ENCODE measurements at places on chromosomes 6 and 20. TPM values are rescaled to one million over a fixed set of nuclear protein-coding genes. Genes with fewer than 3 reads are reported as not detected.

NFATC2 gene
- total RNA-seq = 9.5 TPM

CDKN1A gene
- 76.3 TPM for total RNA-seq

TREML1 gene
- not detected for total RNA-seq

OR12D3 gene
- total RNA-seq = not detected

IL20RA gene
- 0.90 TPM for total RNA-seq

ZNF391 gene
- total RNA-seq = 8.4 TPM

XKR7 gene
- 4.9 TPM for total RNA-seq

LGSN gene
- total RNA-seq = not detected

LPA gene
- 0.31 TPM for total RNA-seq

SIRPB2 gene
- total RNA-seq = not detected

HLA-DQB1 gene
- 12.8 TPM for total RNA-seq

VWA7 gene
- total RNA-seq = 6.4 TPM

SLC22A1 gene
- 3.0 TPM for total RNA-seq

ARMC12 gene
- 1.8 TPM for total RNA-seq

AURKA gene
- total RNA-seq = 42.7 TPM

SRSF3 gene
- 361 TPM for total RNA-seq

DNA sequence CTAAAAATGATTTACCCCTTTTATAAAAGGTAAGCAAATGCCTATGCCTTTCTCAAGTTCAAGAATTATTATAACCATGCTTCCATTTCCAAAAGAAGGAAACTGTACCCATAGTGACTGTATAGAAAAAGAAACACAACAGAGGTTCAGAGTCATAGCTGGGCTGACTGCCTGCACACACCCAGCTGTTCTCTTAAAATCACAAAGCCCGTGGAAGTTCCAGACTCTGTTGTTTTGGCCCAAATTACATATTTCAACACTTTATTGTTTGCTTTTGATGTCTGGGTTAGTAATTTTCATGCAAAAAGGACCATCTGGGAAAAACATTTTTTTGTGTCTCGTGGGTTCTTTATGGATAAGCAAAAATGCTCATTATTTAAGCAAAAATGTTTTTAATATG lies 99.2 kb downstream of the LCA5 start:
- no peak for DNase-seq

DNA sequence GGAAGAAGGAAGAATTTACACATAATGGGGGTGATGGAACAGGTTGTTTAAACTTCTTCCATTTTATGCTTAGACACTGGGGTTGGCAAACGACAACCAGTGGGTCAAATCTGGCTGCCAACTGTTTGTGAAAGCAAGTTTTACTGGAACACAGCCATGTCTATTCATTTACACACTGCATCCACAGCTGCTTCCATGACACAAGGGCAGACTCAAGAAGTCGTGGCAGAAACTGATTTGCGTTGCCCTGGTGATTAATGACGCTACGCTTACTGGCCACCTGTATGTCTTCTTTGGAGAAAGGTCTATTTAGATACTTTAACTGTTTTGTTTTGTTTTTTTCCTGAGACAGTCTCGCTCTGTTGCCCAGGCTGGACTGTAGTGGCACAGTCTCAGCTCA lies 19.0 kb downstream of the CTCFL start:
- DNase-seq = no peak

DNA sequence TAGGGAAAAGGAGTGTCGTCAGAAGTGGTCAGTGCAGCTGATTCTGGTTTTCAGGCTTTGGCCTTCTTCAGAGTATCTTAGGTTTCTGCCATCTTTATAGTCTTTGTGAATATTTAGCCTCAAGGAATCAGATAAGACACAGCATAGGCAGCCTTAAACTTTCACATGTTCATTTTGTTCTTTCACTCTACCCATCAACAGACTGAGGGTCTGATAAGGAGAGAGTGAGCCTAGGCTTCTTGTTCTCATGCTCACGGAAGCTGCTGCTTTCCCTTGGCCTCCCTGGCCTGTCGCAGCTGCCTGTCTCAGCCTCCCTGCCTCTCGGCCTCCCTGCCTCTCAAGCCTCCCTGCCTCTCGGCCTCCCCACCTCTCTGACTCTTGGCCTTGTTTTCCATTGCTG lies 20.1 kb downstream of the RTF2 start:
- DNase-seq = no peak

- no peak for DNase-seq
These were observed at the start of gene PDYN for GRCh38 chr20:1993986-1994385. Gene PDYN (minus strand): TSS chr20:1994058. CDS start chr20:1983084, 10,974 bp downstream.

DNA sequence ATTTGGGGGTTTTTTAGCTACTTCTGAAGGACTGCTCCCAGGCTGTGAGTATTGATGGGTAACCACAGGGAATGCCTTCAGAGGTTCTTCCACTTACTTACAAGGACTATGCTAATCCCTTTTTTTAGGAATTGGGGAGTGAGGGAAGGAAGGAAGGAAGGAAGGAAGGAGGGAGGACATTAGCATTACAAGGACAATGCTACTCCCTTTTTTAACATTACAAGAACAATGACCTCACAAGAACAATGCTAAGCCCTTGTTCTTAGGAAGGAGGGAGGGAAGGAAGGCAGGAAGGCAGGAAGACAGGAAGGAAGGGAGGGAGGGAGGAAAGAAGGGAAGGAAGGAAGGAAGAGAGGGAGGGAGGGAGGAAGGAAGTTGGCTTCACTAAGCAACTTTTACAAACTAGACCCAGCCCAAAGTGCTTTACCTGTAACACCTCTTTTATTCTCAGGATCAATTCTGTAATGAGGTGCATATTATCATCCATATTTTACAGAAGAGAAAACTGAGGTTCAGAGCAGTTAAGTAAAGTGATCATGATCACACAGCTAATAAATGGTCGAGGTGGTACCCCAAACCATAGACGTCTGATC lies 446.8 kb upstream of the JARID2 start:
- no peak for DNase-seq

- DNase-seq = no peak
These were observed 549.4 kb upstream of the SYNCRIP start for GRCh38 chr6:86192123-86192522.

DNA sequence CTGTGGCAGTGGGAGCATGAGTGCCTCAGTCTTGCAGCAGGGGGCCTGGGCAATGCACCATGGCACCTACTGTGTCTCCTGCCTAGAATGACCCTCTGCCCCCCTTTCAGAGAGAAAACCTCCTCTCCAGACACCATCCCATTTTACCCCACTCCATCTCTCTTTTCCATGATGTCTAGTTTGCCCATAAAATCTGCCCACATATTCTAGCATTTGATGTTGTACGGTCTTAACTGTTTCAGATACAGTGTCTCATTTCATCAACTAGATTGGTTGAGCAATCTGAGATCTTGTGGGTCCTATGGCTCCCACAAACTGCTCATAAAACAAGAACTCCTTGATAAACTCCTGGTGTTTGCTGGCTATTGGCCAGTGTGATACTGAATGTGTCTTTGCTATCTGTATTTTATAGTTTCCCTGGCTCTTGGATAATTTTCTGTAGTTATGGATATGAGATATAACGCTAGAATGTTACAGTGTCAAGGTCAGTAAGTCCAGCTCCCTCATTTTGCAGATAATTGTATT lies 8.1 kb downstream of the PNPLA1 start:
- DNase-seq = no peak

- DNase-seq = no peak
These were observed 11.2 kb downstream of the SLC24A3 start for GRCh38 chr20:19223640-19224039.

GRCh38 chr6:21777846-21778245 lies 184.3 kb downstream of the SOX4 start:
- no peak for DNase-seq

- no peak for DNase-seq
These were observed 1042.4 kb upstream of the FLRT3 start for GRCh38 chr20:15379681-15380296.

DNA sequence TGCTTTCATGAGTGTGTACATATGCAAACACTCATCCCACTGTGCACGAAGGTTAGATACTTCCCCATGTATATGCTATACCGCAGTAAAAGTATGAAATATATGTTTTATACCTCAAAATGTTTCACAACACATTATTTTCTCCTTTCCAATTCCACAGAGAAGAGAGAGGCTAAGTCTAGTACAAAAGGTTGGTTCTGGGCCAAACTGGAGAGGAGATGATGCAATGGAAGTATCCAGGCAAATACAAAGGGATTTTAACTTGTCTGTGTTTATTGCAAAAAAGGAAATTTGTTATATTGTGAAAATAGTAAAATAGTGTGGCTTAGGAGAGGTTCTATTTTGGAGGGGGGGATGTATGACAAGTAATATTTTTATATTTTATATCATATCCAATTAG lies 112.6 kb downstream of the PLCB1 start:
- no peak for DNase-seq

- no peak for DNase-seq
These were observed 173.0 kb upstream of the TSHZ2 start for GRCh38 chr20:52799130-52799529.

- peak; percentile 31 for DNase-seq
These were observed 116.6 kb upstream of the MAFB start for GRCh38 chr20:40805592-40805991.

- peak; percentile 53 for DNase-seq
These were observed 27.5 kb upstream of the SIRPA start for GRCh38 chr20:1867495-1868260.

DNA sequence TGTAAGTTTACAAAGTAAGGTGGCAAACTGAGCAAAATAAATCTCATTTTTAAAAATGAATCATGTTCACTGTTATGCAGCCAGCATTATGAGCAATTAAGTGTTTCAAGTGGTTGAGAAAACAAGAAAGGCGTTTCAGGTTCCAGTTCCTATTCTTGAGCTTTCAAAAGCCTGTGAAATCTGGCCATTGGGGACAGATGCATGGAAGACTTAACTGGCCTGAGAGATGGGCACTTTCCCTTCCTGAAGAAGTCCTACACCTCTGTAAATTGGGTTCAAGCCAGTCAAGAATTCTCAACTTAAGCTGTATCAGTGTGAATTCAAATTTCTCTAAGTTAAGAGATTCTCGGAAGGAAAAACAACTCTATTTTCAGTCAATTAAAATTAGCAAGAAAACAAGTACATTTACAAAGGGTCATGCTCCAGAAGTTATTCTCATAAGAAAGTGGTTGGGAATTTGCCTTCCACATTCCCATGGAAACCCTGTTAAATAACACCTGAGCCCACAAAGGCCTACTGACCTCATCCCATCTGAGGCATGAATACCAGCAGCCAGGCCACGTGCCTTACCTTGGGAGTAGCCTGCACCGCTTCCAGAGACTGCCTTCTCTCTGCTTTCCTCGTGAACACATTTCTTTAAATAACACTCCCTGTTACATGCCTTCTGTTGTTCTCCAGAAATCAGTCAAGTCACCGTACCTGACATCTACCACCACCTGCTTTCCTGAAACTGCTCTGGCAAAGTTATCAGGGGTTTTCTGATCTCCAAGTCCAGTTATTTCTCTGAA lies 19.4 kb downstream of the MAP3K5 start:
- DNase-seq = no peak

DNA sequence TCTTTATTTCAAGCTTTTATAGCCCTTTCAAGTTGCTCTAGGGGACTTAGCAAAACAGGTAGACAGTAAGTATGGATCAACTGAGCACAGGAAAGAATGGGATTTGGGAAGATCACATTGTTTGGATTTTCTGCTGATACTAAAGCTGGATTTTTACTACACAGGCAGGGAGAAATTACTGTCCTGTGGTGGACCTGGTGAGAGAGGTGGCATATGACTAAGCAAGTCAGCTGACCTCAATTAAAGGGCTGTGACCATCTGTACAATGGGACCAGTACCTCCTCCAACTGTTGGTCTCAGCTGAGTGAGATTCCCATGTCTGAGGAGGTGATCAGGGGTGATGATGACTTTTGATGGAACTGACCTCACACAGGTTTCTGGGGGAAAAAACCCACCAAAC lies 28.0 kb downstream of the RREB1 start:
- no peak for DNase-seq

DNA sequence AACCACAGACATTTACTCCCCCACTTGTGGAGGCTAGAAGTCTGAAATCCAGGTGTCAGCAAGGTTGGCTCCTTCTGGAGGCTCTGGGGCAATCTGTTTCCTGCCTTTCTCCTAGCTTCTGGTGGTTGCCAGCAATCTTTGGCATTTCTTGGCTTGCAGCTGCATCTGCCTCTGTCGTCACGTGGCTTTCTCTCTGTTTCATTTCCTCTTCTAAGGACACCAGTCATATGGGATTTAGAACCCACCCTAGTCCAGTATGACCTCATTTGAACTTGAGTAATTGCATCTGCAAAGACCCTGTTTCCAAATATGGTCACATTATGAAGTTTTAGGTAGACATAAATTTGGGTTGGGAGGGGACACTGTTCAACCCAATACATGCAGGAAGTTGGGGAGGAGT lies 56.2 kb upstream of the EPB41L1 start:
- no peak for DNase-seq

- no peak for DNase-seq
These were observed 212.6 kb downstream of the ZDHHC14 start for GRCh38 chr6:157593596-157593995.

- no peak for DNase-seq
These were observed 29.8 kb upstream of the ERVFRD-1 start for GRCh38 chr6:11141295-11141694.

GRCh38 chr6:69719602-69720193 lies 77.1 kb downstream of the LMBRD1 start:
- no peak for DNase-seq

DNA sequence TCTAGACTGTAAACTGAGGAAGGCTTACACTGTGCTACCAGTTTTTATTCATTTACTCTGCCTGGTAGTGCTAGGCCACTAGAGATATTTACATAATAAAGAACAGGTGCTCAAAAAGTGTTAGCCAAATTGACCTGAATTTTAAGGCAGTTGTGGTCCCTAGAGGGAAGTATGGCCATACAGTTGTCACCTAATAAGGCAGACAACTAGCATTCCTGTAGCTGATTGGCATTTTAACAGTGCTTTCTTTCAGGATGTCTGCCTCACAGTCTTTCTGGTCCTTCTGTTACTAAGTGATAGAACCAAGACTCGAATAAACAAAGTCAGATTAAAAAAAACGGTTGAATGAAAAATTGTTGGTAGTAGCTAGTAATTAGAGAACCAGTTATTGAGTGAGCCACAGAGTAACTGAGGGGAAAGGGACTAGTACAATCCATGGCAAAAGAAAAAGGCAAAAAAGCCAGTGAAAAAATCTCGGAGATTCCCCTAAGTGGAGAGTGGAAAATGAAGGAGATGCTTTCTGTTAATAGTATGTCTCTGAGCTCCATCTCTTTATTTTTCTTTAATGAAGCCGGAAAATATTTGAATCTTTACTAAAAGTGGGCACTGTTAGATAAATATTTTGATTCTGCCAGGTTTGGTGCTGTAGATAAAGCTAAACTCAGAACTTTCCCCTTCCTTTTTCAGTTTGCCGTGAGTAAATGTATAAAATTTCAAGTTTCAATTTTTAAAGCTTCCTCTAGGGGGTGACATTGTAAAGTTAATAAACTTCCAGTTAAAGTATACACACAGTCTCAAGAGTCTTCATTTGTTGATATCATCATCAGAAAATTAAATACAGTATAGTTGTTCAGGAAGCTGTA lies 9.1 kb downstream of the VTA1 start:
- no peak for DNase-seq

GRCh38 chr6:90190752-90191395 lies 105.8 kb downstream of the BACH2 start:
- DNase-seq = no peak

DNA sequence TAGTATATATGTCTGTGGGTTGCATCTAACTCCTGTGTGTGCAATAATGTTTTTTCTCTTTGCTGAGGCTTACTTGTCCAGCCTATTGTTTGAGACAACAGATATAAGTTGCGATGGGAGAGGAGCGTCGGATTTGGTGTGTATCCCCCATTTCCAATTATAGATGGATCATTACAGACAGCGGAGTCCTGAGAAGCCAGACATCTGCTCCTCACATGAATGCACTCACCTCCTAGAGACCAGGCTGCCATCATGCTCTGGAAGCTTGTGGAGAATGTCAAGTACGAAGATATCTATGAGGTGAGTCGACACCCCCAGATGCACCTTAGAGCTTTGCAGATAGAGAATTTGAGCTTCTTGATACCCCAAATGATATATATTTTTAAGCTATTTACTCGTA lies at the start of gene TFAP2B:
TFAP2B (plus strand) TSS at position 199 of the 400 bp plus-strand sequence; CDS start at position 220, 21 bp downstream.
- DNase-seq = no peak
